ENCODE measurements at places on chromosomes 3 and 15. TPM values are rescaled to one million over a fixed set of nuclear protein-coding genes. Genes with fewer than 3 reads are reported as not detected.

The HEG1 gene
- 110 TPM for total RNA-seq

The MORC1 gene
- not detected for total RNA-seq

The FLNB gene
- 369 TPM for total RNA-seq

The COPB2 gene
- total RNA-seq: 314 TPM

GRCh38 chr3:112560721-112561483, 860 bp downstream of the ATG3 start:
- peak; percentile 92 for DNase-seq

DNA sequence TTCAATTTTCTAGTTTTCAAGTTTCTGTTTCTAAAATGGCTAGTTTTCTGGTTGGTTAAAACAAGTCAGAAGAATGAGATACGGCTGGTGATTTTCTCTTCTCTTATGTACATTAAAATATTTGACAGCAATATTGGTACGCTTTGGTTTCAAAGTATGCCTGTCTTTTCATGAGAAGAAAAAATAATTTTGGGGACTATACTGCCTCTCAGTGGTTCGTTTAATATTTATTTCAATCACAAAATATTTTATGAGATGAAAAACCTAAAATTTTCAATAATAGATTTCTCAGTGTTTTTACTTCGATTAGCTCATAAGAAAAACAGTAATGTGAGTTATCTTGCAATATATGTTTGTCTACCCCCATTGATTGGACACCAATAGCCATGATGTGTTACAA, 72.8 kb upstream of the AADACL2 start:
- DNase-seq: peak; percentile 23

DNA sequence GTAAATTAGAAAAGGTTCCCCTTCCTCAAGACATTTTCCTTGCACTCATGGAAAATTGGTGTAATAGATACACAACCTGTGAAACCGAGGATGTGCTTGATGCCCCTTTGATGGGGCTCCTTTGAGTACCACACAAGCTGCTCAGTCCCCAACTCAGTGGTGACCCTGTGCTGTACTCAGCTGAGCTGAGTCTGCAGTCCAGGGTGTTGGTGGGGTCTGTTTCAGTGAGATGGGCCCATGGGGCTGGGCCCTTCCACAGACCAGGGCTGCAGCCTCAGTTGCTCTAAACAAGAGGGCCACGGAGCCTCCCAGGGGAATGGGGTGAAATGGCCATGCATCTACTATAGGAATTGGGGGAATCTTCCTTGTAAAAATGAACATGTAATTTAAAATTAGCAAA, 39.3 kb downstream of the KY start:
- DNase-seq: no peak

DNA sequence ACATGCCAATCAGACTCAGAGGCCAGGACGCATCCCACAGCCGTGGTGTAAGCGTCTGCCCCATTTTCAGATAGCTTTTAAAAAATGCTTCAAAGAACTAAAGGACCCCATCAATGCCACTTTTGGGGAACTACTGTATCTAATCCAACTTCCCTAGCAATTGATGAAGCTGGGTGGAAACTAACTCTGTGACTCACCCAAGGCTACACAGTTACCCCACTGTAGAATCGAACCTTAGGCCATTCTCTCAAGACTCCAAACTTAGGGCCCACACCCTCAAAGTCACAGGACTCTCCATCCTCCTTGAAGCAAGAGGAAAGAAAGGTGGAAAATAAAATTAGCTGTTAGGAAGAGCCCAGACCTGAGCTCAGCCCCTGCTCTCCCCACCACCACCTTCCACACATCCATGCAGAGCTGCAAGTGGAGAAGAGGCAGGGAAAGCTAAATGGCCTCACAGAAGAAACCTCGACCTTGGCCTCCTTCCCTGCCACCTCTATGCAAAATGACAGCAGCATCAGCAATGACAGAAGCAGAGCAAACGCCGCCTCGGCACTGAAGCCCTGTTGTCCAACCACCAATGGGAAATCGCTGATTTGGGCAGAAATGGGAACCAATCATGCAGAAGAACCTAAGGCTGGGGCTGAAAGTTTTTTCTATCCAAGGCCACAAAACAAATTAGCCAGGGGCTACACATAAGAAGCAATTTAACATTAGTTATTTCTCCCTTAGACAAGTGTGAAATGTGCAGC, 22.2 kb downstream of the ANP32A start:
- no peak for DNase-seq

DNA sequence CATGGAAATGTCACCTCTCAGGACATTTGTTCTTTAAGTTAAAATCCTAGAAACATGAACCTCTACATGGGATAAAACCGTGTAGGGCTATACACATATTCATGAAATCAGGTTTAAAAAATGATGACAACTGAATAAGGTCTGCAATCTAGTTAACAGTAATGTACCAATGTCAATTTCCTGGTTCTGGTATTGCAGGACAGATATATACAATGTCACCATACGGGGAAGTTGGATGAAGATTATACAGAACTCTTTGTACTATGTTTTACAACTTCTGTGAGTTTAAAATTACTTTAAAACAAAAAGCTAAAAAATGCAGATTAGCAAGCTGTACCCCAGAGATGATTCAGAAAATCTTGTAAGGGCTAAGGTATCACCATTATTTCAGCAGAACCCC, 6.7 kb downstream of the CNTN3 start:
- DNase-seq: no peak

DNA sequence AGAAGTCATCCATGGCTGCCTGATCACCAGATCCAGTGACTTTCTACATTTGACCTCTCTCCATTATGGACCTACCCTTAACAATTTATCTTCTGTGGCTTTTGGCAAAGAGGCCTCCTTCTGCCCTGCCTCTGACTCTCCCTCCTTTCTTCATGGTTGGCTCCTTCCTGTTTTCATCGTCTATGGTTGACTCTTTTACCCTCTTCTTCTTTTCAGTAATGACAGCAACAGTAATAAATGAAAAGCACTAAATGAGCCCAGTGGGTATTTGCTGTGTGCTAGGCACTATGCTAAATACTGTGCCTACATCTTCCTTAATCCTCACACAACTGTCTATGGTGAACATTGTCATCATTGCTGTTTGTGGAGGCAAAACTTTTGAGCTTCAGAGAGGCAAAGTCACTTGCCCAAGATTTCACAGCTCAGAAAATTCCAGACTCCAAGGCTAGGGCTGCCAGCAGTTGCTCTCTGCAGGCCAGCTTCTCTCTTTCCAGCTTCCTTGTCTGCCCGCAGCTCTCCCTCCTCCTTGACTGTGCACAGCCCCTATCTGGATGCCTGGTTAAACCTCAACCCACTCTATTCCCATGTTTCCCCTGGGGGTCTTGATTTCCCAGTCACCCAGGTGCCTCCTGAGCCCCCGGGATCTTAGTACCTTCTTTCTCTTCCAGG, 24.6 kb downstream of the ITPR1 start:
- no peak for DNase-seq

- DNase-seq: no peak
Observed at GRCh38 chr3:161336661-161337060, 34.7 kb downstream of the SPTSSB start.

GRCh38 chr15:92020804-92021203, 167.3 kb downstream of the SLCO3A1 start:
- no peak for DNase-seq

GRCh38 chr3:49880581-49881315, 11.0 kb upstream of the CAMKV start:
- DNase-seq: no peak

GRCh38 chr3:6994081-6994668, 133.3 kb downstream of the GRM7 start:
- no peak for DNase-seq

DNA sequence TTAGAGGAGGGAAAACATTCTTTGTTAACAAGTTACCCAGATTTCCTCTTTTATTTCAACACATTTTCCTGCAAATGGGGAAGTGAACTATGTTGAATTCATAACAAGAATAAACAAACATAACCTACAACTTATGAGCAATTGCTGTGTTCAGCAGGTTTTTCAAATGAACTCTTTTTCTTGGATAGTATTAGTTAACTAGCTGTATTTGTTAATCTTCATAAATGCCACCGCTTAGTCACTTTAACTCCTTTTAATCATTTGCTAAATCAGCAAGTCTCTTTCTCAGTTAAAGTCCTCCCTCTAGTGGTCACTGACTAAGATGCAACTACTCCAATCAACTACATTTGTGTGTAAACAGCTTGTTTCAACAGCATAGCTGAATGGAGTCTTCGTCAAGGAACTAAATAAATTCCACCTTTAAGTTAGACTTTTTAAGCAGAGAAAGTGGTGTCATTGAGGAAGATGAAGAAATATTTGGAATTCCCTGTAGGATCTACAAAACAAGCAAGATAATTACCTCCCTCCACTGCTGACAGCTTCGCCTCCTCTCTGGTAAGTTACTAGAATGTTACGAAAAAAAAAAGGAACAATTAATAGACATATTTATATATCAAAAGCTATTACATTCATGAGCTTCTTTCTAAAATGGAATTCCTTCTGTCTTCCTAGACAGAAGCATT, 1122.0 kb downstream of the ROBO1 start:
- peak; percentile 83 for DNase-seq

DNA sequence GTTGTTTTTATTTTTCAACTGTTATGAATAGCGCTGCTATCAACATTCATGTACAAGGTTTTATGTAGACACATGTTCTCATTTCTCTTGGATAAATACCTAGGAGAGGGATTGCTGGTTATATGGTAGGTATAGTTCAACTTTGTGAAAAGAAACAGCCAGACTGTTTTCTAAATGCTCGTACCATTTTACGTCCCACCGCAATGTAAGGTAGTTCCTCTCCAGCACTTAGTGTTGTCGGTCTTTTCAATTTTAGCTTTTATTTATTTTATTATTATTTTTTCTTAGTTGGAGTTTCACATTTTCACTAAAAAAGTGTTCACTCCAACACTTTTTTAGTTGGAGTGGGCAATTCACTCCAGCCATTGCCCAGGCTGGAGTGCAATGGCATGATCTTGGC, 117.1 kb downstream of the CHSY1 start:
- DNase-seq: no peak

DNA sequence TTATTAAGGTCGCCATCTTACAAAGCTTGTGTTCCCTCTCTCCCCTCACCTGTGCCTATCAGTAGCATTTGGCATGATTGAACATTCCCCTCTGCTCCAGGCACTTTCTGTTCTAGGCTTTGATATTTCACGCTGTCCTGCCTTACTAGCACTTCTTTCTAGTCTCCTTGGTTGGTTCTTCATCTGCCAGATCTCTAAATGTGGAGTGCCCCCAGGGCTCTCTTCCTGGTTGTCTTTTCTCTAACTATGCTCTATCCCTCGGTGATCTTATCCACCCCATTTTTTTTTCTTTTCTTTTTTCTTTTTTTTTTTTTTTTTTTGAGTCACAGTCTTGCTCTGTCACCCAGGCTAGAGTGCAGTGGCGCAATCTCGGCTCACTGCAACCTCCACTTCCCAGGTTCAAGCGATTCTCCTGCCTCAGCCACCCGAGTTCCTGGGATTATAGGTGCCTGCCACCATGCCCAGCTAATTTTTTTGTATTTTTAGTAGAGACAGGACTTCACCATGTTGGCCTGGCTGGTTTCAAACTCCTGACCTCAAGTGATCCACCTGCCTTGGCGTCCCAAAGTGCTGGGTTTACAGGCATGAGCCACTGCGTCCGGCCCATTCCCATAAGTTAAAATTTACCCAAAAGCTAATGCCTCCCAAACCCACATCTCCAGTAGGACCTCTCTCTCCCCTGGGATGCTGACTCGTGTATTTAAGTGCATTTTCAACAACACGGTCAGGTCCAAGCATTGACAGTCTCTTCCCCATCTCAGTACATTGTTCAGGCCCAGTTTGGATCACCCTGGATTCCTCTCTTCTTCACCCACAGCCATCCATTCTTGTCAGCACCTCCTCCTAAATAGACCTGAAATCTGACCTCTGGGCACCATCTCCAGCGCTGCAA, 5.2 kb downstream of the NUSAP1 start:
- DNase-seq: peak; percentile 3

GRCh38 chr15:69479081-69479480, 26.5 kb downstream of the RPLP1 start:
- DNase-seq: no peak

DNA sequence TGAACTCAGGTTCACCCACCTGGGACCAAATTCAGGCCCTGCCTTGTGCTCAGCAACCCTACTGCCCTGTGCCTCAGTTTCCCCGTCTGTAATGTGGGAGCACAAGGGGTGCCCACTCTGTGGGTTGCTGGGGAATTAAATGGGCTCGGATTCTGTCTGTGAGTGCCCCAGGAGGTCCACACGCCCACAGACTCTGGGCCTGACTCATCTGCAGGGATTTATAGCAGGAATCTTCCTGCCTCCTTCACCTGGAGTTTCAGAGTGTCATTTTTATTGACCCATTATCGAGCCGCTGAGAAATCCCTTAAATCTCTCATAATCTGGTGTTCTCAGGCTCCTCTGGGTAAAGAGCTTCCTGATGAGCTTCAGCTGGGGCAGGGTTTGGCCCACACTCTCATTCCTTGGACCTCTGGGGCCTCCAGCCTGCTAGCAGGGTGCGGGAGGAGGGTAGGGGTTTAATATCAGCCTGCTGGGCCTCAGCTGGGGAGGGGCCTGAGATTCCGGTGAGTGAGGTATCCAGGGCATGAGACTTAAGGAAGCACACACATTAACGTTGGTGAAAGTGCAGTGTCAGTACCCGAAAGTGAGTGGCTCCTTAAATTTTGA, 16.4 kb downstream of the C3orf18 start:
- DNase-seq: no peak
